Activated T-cell treated with anti-CD3 and anti-CD28 coated beads for 48 hours (primary cell): ENCODE measurements at places on chromosomes 3 and 15.

- no peak for DNase-seq
Measured at GRCh38 chr3:65575376-65575840, 463.3 kb downstream of the MAGI1 start.

- no peak for DNase-seq
Measured at GRCh38 chr15:62107571-62108121, 40.9 kb downstream of the C2CD4A start.

DNA sequence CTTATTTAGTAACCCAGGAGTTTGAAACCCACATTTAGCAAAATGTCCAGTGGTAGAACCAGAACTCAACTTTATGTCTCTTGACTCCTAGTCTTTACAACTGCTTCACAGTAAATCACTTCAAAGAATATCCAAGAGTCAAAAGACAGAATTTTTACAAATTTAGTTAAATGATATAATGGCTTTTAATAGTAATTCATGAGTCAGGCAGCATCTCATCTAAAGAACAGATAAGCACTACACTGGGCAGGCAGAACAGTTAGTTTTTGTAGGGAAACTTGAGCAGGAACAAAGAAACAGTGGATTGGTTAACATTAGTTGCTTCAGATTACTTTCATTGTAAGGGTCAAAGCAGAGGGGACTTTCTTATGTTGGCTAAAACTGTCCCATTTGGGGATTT lies 120.2 kb downstream of the NEO1 start:
- DNase-seq, result no peak

- no peak for DNase-seq
Measured at GRCh38 chr3:183370391-183370790, 58.0 kb downstream of the MCF2L2 start.

DNA sequence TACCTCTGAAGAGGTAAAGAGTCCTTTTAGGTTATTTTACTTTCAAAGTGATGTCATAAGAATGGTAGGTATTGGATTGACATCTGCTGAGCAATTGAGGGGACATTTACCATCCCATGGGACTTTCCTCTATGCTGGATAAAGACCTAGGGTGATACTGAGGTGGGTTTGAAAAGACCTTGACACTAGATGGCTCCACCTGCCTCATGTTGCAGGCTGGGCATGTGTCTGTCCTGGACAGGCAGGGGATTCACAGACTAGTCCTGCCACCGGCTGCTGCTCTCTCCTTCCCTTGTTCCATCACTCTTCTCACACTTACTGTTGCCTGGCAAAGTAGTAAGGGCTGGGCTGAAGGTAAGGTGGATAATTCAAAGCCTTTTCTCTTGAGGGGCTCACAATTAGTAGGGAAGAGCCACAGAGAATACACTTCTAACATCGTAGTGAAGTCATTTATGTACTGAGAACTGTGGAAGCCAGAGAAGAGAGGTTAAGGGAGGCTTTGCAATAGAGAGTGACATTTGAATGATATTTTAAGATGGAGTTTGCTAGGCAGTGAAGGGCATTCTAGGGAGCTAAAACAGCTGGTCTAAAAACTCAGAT lies 27.7 kb downstream of the TRAK1 start:
- no peak for DNase-seq

DNA sequence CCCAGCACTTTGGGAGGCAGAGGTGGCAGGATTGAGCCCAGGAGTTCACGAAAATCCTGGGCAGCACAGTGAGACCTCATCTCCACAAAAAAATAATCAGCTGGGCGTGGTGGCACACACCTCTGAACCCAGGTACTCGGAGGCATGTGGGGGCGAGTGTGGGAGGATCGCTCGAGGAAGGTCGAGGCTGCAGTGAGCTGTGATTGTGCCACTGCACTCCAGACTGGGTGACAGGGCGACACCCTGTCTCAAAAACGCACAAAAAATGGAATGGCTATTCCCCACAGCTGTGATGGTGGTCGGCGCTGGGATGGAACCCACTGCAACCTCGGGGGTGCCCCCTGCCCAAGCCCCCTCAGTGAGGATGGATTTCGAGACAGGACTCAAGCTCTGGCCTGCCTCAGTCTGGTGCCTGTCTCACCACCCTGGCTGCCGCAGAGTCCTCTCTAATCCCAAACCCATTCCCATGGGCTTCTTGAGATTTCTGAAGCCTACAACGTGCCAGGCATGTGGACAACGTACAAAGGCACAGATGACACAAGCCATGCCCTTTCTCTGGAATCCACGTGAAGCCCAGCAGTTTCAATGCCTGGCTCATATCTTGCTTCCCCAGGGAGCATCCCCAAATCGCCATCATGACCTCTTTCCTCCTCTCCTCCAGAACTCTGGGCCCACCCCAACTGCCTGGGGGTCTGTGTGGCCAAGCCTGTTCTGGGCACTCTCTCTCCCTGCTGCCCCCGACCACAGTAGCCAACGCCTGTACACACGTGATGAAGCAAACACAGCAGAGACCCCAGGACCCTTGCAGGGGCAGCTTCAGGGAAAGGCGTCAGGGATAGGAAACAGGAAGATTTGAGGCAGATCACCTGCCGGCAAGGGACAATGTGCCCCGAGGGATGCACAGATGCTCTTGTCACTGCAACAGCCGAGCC lies 32.4 kb downstream of the ADAMTS17 start:
- DNase-seq, result no peak

DNA sequence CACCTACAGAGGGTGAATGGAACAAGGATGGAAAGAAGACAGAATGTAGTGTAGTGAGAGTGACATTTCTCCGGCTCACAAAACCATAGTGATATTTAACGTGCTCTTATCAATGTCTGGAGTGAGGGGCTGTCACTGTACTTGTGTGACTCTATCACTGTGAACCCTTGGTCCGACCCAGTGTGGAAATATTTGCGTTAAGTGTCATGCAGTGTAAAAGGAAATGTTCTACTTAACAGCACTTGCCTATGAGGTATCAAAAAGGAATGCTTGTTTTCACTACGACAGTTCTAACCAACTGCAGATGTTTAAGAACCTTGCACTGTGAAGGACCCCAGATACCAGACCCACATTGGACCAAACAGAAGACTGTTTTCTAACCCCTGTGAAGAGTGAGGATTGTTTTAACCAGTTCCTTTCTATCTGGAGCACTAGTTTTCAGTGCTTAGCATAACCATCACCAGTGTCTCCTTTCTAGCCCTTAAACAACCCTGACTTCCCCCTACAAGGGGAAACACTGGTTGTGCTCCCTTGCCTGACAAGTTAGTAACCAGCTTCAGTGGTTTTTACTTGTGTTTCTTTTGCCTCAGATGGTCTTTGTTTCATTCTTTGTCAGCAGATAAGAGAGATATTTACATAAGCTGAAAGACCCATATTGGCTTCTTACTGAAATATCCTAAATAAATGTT lies 144.7 kb upstream of the ABHD17C start:
- DNase-seq, result no peak
